ENCODE measurements at places on chromosomes 3 and 15.
A peak's percentile ranks its signal among the peaks of the same experiment; 100 is the strongest.

GRCh38 chr3:159657176-159657575 lies 331.5 kb upstream of the IL12A start:
- DNase-seq = no peak

GRCh38 chr3:59994732-59995304 lies 945.0 kb upstream of the CFAP20DC start:
- DNase-seq = no peak

DNA sequence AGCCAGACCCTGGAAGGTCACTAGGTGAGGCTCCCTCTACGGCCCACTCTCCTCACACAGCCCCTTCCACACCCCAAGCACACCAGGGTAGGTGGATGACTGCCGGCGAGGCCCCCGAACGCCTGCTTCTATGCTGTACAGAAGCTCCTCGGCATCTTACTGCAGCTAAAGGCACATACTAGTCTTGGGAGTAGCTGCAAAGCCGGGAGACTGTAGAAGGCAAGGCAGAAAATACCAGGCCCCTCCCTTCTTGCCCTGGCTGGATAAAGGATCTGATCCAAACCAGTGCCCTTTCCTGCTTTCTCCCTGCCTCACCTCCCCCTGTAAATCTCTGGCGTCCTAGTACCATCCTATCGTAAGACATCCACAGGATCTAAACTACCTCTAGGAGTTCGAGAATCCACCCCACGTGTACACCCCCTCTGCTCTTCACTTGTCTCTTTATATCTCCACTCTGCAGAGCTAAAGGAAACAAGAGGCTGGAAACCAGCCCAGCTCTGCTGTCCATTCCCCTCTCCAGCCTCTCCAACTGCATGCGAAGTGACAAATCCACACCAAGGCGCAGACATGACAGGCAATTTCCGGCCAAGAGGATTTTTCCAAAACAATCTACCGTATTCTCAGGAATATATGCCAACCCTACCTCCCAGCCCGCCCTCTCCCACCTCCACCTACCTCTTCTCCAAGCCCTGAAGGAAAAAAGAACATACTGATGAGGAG lies 11.8 kb downstream of the TNK2 start:
- DNase-seq = no peak

- no peak for DNase-seq
Measured at GRCh38 chr3:89742546-89742945, 635.1 kb downstream of the EPHA3 start.

GRCh38 chr3:34957677-34958076 lies 681.6 kb upstream of the ARPP21 start:
- peak; percentile 75 for DNase-seq

- no peak for DNase-seq
Measured at GRCh38 chr3:63076357-63076756, 201.1 kb upstream of the CADPS start.

- DNase-seq = no peak
Measured at GRCh38 chr3:192917028-192917403, 640 bp downstream of the MB21D2 start.

DNA sequence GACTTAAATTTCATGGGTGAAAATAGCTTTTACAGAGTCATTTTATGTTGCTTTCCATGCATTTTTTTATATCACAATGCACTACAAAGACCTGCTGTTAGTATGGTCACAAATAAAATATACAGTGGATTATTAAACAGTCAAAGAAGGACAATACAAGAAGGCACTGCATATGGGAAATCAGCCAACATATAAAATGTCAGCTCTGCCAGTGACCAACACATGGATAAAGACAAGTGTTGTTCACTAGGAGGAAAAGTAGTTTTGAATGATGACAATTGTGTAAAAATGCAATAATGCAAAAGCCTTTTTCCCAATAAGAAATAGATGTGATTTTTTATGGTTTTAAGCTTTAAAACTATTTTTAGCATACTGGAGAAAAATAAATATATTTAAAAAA lies 425.3 kb upstream of the CBLB start:
- DNase-seq = no peak

GRCh38 chr3:173003471-173003870 lies 137.6 kb downstream of the SPATA16 start:
- DNase-seq = peak; percentile 63

GRCh38 chr3:137845194-137845593 lies 81.1 kb downstream of the SOX14 start:
- no peak for DNase-seq

- no peak for DNase-seq
Measured at GRCh38 chr15:82873000-82873680, 63.7 kb downstream of the WHAMM start.

All from non-pigmented ciliary epithelial cell (primary cell).